ENCODE measurements at places on chromosomes 12 and 14. TPM values are rescaled to one million over a fixed set of nuclear protein-coding genes. Genes with fewer than 3 reads are reported as not detected.

DNA sequence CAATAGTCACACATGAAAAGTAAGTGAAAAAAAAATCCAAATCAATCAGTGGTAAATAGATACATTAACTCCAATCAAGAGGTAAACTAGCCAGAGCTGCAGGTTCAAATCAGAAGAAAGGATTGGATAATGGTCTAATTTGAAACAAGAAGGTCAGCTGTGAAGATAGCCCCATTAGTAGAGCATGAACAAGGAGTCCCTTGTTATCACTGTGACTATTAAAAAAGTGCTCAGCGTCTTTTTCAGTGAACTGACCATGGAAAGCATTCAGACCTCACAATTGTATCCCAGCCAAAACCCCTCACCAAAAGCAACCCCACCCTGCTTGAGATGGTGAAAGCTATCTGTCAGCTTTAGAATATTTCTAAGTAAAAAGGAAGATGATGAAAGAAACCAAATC is 125.0 kb upstream of the EGLN3 start:
- no peaks in the 10 kb centered on the region for H3K36me3 ChIP-seq
- DNase-seq: no peak
- no peaks in the 10 kb centered on the region for H3K4me1 ChIP-seq
- no peak overlapping the region for H3K27ac ChIP-seq

GRCh38 chr12:46670636-46671035 is 155.2 kb downstream of the SLC38A4 start:
- no peak overlapping the region for H3K27ac ChIP-seq
- no peaks in the 10 kb centered on the region for H3K4me1 ChIP-seq
- H3K4me3 ChIP-seq: no peak overlapping the region
- no peaks in the 10 kb centered on the region for H3K27me3 ChIP-seq
- no peak for DNase-seq
- H3K36me3 ChIP-seq: no peaks in the 10 kb centered on the region

DNA sequence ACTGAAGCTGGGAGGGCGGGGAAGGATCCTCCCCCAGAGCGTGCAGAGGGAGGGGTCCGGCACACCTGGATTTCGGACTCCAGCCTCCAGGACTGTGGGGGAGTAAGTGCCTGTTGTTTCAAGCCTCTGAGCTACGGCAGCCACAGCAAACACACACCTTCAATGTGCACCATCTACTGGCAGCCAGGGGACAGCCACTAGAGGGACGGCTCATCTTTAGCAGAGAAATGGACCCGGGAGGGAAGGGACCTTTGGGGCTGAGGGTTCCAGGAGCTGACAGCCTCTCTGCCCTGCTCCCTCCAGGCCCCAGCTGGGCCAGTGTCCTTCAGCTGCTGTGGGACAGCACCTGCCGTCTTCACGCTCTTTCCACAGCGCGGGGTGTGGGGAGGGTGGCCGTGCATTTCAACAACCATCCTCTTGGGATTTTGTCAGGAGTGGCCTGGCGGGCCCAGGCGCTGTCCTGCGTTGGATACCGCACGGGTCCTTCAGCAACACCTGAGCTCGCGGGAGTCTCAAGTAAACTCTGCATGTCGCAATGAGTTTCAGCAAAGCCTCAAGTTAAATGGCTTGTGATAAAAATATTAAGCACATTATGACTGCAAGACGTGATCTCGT is 209.2 kb upstream of the C14orf180 start:
- H3K27me3 ChIP-seq: no peaks in the 10 kb centered on the region
- no peak overlapping the region for H3K27ac ChIP-seq
- no peaks in the 10 kb centered on the region for H3K36me3 ChIP-seq
- no peaks in the 10 kb centered on the region for H3K4me1 ChIP-seq
- no peak for DNase-seq
- no peak overlapping the region for H3K4me3 ChIP-seq

GRCh38 chr12:55736780-55737580 is 5.9 kb upstream of the GDF11 start:
- H3K36me3 ChIP-seq: no peaks in the 10 kb centered on the region
- peak; percentile 64 for DNase-seq
- H3K27ac ChIP-seq: no peak overlapping the region

The KRT79 gene
- not detected for total RNA-seq
